Stimulated activated CD4-positive, alpha-beta T cell treated with anti-CD3 and anti-CD28 coated beads, Interleukin-15, amount 100 ng/mL, for 1 hour (primary cell): ENCODE measurements at places on chromosomes 16 and 17.
A peak's percentile ranks its signal among the peaks of the same experiment; 100 is the strongest.

DNA sequence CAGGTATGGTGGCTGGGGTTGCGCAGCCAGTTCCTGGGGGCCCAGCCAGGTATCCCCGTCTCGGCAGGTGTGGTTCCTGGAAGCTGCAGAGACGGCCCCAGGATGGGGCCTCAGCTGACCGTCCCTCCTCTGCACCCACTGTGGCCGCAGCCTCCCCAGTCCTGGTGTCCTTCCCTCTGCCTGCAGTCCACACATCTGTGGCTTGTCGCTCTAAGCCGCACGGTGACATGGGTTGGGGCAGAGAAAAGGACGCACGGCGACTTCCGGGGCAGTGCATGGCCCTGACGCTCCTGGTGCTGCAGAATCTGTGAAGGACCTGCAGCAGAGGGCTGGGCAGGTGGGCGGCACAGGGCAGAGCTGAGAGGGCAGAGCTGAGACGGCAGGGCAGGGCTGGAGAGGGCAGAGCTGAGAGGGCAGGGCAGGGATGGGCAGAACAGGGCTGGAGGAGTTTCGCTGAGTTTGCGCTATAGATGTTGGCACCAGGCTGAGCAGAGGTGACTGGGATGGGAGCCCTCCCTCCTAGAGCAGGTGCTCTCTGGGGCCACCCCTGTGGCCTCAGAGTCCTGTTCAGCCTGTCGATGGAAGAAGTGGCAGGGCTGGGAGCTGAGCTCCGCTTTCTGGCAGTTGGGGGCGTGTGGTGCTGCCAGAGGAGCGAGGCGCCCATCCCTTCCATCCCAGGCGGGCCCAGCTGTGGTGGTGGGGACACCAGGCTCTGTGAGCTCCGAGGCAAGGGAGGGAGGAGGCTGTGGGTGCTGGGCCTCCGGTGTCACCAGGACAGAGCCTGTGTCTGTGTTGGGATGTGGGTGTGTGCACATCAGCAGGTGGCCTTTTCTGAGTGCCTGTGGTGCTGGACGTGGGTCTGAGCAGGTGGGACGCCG is 23.0 kb downstream of the TSC2 start:
- DNase-seq, result no peak

GRCh38 chr17:78422872-78423588 is 44.6 kb downstream of the PGS1 start:
- no peak for DNase-seq

- DNase-seq, result no peak
These were observed 13.9 kb downstream of the MMP2 start for GRCh38 chr16:55492756-55493380.

GRCh38 chr16:88737298-88738150 is 31.2 kb downstream of the CTU2 start:
- peak; percentile 58 for DNase-seq

DNA sequence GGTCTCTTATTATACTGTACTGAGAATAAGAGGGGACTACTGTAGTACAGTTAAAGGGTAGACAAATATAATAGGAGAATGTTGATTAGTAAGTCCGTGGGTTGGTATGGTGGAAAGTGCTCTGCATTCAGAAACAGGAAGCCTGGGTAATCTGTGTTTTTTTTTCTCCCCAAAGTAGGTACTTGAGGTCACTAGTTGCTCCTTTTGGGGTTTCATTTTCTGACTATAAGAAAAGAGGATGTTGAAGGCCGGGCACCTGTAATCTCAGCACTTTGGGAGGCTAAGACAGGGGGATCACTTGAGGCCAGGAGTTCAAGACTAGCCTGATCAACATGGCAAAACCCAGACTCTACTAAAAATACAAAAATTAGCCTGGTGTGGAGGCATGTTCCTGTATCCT is 42.0 kb upstream of the MMD start:
- no peak for DNase-seq

- no peak for DNase-seq
These were observed 8.3 kb downstream of the PIPOX start for GRCh38 chr17:29051194-29051593.

DNA sequence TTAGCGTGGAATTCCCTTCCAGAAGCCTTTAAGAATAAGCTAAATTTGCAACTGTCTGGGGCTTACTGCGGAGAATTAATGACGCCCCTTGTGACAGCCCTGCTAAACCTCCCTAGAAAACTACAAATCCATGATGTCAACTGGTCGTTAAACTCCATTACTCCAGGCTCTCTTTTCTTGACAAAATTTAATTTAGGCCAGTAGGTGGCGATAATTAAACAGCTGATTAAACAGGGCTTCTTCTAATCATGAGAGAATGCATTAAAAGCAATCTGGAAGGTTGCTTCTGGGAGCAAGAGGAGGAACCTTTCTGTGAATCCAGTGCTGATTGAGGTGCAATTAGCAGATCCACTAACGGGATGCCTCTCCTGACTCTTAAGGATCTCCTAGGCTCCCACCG is 8.1 kb upstream of the NLRP1 start:
- DNase-seq, result no peak

DNA sequence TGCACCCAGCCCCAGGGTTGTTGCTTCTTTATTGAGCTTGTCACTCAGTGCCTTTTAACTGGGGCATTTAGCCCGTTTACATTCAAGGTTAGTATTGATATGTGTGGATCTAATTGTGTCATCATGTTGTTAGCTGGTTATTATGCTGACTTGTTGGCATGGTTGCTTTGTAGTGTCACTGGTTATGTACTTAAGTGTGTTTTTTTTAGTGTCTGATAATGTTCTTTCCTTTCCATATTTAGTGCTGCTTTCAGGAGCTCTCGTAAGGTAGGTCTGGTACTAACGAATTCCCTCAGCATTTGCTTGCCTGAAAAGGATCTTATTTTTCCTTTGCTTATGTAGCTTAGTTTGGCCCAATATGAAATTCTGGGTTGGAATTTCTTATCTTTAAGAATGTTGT is 33.5 kb downstream of the NF1 start:
- no peak for DNase-seq

- no peak for DNase-seq
These were observed 135.1 kb downstream of the SKAP1 start for GRCh38 chr17:48294806-48295361.

DNA sequence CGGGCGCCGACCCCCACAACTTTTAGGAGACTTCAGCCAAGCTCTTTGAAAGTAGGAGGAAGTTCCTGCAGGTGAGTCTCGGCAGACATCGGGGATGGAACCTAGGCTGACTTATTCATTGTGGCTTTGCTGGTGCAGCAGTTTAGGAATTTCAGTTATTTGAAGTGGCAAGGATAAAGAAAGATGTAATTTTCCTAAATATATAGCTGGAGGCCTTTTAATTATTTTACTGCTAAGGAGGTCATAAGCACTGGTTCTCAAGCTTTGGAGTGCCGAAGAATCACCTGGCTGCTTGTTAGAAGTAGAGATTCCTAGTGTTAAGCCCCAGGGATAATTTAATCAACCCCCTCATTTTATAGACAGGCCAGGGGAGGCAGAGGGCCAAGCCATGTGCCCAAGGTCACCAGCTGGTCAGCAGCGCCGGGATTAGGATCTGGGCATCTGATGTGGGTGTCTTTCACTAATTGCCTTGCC is 28.9 kb upstream of the BCAR1 start:
- DNase-seq, result no peak

DNA sequence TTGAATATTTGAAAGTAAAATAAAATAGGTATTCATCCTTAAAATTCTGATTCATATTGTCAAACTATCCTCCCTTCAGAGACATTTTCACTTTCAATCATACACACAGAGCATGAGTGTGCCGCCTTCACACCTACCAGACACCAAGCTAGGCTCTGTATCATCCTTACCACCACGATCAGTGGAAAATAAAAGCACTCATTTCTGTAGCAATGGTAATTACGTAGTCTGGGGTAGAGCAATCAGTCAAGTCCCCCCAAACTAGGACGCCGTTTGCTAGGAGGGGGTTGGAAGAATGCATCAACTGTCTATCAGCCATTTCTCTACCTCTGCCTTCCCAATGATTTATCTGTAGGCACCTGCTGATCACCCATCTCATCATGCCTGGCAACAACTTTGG is 84.6 kb upstream of the GRIN2A start:
- DNase-seq, result no peak

DNA sequence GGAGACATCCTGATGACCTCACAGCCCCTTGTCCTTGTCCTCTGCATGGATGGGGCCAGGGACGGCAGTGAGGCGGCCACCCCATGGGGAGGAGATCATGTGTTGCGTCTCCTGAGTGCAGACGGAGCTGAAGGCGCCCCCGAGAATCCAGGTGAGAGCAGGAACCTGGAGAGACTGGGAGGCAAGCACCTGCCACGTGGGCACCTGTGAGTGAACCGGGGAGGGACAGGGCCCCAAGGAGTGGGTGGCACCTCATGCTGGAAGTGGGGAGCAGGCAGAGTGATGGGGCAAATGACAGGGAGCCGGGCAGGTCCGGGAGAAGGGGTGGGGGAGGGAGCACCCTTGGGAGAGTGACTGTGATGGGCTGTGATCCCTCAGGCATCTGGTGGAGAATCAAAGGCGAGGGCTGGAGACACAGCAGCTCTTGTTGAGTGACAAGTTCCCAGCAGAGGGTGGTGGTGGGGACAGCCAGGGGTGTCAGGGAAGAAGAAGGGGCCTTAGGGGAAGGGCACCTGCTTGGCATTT is 174.3 kb upstream of the CHMP6 start:
- no peak for DNase-seq

DNA sequence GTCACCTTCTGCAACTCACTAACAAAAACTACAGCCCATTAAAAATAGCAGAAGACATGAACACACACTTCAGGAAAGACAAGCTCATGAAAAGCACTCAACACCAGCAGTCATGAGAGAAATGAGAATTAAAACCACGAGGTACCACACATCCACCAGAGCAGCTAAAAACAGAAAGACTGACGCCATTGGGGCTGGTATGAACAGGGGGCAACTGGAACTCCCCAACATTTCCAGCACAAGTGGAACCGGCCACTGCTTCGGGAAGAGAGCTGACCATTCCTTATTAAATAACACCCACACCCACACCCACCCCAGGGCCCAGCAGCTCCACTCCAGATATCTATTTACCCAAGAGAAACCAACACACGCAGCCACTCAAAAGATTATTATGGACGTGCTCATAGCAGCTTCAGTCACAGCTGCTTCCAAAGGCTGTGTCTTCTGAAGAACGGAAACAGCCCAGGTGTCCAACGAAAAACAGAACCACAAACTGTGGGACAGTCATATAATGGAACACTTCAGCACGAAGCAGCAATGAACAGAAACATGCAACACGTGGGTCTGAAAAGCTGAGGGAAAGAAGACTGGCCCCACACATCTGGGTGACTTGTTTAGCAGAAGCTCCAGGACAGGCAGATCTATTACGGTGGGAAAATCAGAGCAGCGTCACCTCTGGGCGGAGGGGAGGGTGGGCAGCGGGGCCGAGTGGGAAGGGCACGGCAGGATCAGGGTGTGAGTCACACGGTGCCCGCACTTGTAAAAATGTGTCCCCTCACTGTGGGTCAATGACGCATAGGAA is 41.1 kb downstream of the KLHDC4 start:
- no peak for DNase-seq

- DNase-seq, result peak; percentile 57
These were observed 10.5 kb downstream of the DOK4 start for GRCh38 chr16:57475711-57476339.

- DNase-seq, result no peak
These were observed 80.4 kb downstream of the ABCC12 start for GRCh38 chr16:48075398-48075797.

GRCh38 chr17:50935221-50935995 is 69.3 kb upstream of the TOB1 start:
- no peak for DNase-seq

DNA sequence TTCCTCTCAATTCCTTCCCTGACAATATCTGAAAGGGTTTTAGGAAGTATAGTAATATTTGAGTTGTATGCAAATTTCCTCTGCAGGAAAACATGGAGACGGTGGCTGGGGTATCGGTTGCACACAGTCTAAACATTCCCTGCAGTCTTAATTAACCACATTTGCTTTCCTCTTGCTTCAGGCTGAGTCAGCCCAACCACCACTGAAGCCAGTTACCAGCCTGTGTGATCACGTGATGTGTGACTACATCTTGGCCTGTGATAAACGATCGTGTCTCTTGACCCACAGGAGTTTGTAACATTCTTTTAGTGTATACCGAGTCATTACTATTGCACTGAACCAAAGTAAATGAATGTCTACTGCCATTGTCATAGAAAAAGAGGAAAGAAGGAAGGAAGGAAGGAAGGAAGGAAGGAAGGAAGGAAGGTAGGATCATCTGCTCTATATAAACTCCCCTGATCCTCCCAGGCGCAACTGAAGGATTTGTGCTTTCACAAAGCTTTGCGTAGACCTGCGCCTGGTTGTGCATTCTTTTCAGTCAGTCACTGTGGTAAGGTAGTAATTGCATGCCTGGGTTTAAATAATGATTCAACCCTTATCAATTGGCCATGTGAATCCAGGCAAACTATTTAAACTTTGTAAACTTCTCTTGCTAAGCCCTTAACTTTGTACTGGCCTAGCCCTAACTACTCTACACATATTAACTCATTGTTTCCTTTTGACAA is 280.6 kb upstream of the SALL1 start:
- DNase-seq, result no peak

GRCh38 chr16:74249254-74249653 is 47.4 kb upstream of the PSMD7 start:
- no peak for DNase-seq

DNA sequence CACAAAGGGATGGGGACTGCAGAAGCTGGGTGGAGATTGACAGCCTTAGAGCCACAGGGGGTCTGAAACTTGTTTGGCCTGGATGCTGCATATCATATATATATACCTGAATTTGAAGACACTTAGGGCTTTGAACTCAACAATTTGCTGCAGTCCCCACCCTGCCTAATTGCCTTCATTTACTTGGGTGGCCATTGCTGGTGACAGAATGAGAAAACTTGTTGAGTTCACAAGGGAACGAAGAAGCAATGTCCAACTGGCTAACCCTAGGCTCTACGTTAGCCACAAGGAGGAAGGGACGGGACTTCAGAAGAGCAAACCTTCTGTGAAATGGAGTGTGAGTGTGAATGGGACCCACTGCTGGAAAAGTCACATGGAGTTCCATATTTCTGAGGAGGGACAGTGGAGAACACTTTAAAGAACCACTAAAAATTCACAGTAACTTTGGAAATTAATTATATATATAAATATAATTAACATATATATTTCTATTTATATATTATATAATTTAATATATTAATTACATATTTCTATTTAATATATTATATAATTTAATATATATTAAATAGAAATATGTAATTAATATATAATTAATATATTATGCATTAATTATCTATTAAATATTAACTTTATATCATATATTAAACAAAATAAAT is 215.3 kb upstream of the SOX9 start:
- DNase-seq, result no peak

- no peak for DNase-seq
These were observed 315.8 kb downstream of the HAPSTR1 start for GRCh38 chr16:9407206-9407758.

DNA sequence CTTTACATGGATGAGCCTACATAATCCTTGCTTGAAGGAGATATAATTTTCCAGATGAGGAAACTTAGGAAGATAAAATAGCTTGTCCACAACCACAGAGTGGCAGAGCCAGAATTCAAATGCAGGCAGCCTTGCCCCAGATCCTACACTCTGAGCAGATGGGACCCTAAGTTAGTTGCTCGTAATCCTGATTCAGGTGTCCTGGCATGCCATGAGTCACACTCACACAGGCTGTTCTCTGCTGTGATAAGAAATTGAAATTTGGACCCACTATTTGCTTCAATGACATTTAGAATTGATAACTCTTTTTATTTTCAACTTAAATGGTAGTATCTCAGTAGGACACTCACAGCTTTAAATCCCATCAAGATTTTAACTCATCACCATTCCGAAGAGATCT is 150.7 kb upstream of the CACNG5 start:
- no peak for DNase-seq
